Type B pancreatic cell (in vitro differentiated cells): ENCODE measurements at places on chromosomes 4 and X. TPM values are rescaled to one million over a fixed set of nuclear protein-coding genes. Genes with fewer than 3 reads are reported as not detected.

- no peak overlapping the region for H3K27ac ChIP-seq
- H3K4me3 ChIP-seq = no peak overlapping the region
- no peaks in the 10 kb centered on the region for H3K4me1 ChIP-seq
- DNase-seq = no peak
- H3K36me3 ChIP-seq = no peaks in the 10 kb centered on the region
- H3K27me3 ChIP-seq = peaks cover 5% of the 10 kb centered on the region
These were observed 241.6 kb upstream of the PUDP start for GRCh38 chrX:7389576-7389975.

DNA sequence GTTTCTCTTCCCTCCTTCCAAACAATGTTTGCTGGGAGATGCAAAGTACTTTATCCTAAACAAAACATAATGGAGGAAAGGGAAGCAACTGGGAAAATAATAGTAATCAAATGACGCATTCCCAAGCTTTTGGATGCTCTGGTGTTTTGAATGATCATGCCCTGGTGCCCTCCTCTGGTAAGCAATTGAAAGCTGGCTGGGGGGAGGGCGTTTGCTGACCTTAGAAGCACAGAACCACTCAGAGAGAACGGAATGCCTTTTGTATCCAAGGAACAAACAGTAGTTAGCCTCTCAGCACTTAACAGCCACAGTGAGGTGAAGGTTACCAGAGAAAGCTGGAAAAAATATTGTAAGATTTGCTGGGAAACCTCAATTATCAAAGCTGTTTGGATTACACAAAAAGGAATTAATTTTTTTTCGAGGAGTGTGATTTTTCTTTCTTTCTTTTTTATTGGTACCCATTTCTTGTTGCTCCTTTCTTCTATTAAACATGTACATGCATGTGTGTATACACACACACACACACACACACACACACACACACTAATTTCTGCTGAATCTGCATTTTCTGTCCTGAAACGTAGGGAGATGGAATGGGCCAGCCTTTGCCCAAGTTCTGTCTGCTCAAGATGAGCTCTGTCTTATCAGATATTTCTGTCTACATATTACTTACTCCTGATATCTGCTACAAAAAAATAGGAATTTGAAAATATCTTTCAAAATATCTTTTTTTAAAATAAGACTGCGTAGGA, 155.8 kb upstream of the IGFBP7 start:
- H3K27ac ChIP-seq = no peak overlapping the region
- no peak for DNase-seq
- H3K27me3 ChIP-seq = no peaks in the 10 kb centered on the region
- no peak overlapping the region for H3K4me3 ChIP-seq
- H3K4me1 ChIP-seq = peaks cover 4% of the 10 kb centered on the region

- no peak for DNase-seq
- H3K36me3 ChIP-seq = peaks cover 3% of the 10 kb centered on the region
- no peaks in the 10 kb centered on the region for H3K27me3 ChIP-seq
- H3K27ac ChIP-seq = no peak overlapping the region
- no peak overlapping the region for H3K4me3 ChIP-seq
These were observed 144.1 kb downstream of the DIPK2B start for GRCh38 chrX:45056428-45057145.

Gene PRKG2
- 4.2 and 11.9 TPM in 2 replicates for total RNA-seq

GRCh38 chrX:149630681-149631233, 835 bp downstream of the TMEM185A start:
- peaks cover 3% of the 10 kb centered on the region for H3K27me3 ChIP-seq
- no peak for DNase-seq
- H3K27ac ChIP-seq = peak overlapping the region; percentile 83
- peaks cover 11% of the 10 kb centered on the region for H3K4me1 ChIP-seq
- no peaks in the 10 kb centered on the region for H3K36me3 ChIP-seq

DNA sequence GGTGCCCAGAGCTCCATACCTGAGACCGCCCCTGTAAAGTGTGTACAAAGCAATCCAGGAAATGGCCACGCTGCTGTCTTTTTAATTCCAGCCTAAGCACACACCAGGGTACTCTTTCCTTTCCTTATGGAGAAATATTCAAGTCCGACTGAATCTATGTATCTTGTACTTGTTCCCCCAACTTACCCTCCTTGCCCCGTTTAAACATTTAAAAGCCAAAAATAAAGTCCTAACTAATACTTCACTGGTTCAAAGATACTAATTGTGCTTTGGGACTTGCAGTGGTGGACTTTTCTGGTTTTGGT, 731 bp upstream of the AMMECR1 start:
- H3K27ac ChIP-seq = peak overlapping the region; percentile 94
- no peaks in the 10 kb centered on the region for H3K27me3 ChIP-seq
- DNase-seq = no peak
- H3K36me3 ChIP-seq = no peaks in the 10 kb centered on the region

Gene TMPRSS11D
- not detected in 2 replicates for total RNA-seq

DNA sequence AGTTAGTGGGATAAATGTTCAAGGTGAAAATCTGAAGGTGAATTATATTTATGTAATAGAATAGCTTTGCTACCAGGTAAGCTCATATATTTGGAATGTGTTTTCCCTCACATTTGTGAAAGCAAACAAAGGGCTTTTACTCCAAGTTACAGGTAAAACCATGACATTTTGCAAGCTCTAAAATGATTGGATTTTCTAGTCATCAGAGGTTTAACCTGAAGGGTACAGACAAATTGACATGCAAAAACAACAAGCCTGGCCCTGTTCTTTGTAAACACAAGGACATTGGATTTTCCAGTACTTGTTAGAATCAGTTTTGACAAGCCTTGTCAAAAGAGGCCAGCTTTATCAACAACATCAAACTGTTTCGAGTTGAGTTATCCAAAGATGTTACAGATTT, 51.7 kb downstream of the ZFX start:
- H3K4me3 ChIP-seq = no peak overlapping the region
- peaks cover 32% of the 10 kb centered on the region for H3K4me1 ChIP-seq
- H3K27me3 ChIP-seq = no peaks in the 10 kb centered on the region
- H3K36me3 ChIP-seq = peaks cover 43% of the 10 kb centered on the region
- no peak overlapping the region for H3K27ac ChIP-seq
- DNase-seq = no peak

Gene PWWP3B
- total RNA-seq = 0.79 and 3.8 TPM in 2 replicates

GRCh38 chr4:179325181-179325580, 1882.9 kb upstream of the AGA start:
- DNase-seq = no peak
- no peaks in the 10 kb centered on the region for H3K27me3 ChIP-seq
- no peak overlapping the region for H3K27ac ChIP-seq
- no peak overlapping the region for H3K4me3 ChIP-seq
- H3K36me3 ChIP-seq = no peaks in the 10 kb centered on the region

- DNase-seq = no peak
- no peak overlapping the region for H3K27ac ChIP-seq
- no peaks in the 10 kb centered on the region for H3K27me3 ChIP-seq
- no peak overlapping the region for H3K4me3 ChIP-seq
- H3K4me1 ChIP-seq = peaks cover 9% of the 10 kb centered on the region
These were observed 131.2 kb upstream of the PAK3 start for GRCh38 chrX:110964786-110965185.

Gene ADH7
- total RNA-seq = 0.17 and 0.83 TPM in 2 replicates

GRCh38 chr4:169657470-169658107, 37.2 kb downstream of the CLCN3 start:
- H3K27ac ChIP-seq = peak overlapping the region; percentile 96
- peak overlapping the region; percentile 5 for H3K4me3 ChIP-seq
- peaks cover 17% of the 10 kb centered on the region for H3K4me1 ChIP-seq

Gene PPP2R2C
- 10.8 and 52.6 TPM in 2 replicates for total RNA-seq

Gene RPA4
- 0.40 and 0.43 TPM in 2 replicates for total RNA-seq

GRCh38 chr4:85707611-85708010, 232.7 kb downstream of the ARHGAP24 start:
- DNase-seq = no peak
- no peaks in the 10 kb centered on the region for H3K36me3 ChIP-seq
- H3K4me1 ChIP-seq = peaks cover 4% of the 10 kb centered on the region
- no peak overlapping the region for H3K4me3 ChIP-seq

DNA sequence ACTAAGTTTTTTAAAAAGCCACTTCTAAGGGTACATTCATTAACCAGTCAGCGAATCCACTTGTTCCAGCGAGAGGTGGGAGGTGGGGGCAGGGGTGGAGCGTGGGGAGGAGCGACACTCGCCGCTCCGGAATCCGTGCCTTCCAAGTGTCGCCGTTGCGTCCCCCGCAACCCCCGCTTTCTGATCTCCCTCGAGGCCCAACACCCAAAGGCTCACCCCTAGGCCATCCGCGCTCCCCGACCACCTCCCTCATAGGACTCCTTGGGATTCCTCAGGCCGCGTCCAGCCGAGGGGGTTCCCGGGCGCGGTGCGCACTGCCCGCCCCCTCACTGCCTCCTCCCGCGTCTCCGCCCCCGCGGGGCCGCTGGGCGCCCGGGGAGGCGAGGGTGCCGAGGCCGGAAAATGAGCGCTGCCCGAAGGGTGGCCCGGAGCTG, 108.1 kb upstream of the STOX2 start:
- H3K4me3 ChIP-seq = peak overlapping the region; percentile 90
- H3K36me3 ChIP-seq = peaks cover 3% of the 10 kb centered on the region
- H3K27me3 ChIP-seq = peaks cover 30% of the 10 kb centered on the region
- peaks cover 17% of the 10 kb centered on the region for H3K4me1 ChIP-seq
- peak overlapping the region; percentile 79 for H3K27ac ChIP-seq
